ENCODE measurements at places on chromosomes 7 and 10.

GRCh38 chr7:57579454-57579853 lies 129.5 kb downstream of the ZNF716 start:
- DNase-seq: no peak

GRCh38 chr10:43884501-43885105 lies 235.9 kb upstream of the ZNF32 start:
- DNase-seq: no peak

- DNase-seq: no peak
Measured at GRCh38 chr10:409408-410040, 274.3 kb downstream of the ZMYND11 start.

DNA sequence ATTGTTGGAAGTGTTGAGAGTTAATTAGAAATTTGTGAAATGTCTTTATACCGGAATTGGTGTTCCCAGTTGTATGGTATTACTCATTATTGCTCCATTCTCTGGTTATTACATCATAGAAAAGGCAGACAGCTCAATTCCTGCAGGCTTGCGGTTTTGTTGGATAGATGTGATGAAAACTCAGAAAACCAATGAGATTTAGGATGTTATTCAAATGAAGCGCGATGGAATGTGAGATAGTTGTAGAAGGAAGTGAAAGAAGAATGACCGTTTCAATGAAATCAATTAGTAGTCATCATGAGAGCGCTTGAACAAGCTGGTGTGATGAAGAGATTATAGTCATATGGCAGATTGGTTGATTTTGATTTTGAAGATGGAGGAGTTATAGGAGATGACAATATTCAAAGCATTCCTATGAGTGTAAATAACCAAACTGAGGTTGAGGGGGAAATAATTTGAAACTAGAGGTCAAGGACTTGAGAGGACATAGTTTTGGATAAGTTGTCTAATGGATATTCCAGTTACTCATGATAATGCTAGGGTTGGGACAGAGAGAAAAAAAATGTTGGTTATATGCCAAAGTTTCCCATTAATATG lies 991.5 kb downstream of the NRG3 start:
- DNase-seq: no peak

- no peak for DNase-seq
Measured at GRCh38 chr10:133050371-133050770, 37.4 kb upstream of the ADGRA1 start.

DNA sequence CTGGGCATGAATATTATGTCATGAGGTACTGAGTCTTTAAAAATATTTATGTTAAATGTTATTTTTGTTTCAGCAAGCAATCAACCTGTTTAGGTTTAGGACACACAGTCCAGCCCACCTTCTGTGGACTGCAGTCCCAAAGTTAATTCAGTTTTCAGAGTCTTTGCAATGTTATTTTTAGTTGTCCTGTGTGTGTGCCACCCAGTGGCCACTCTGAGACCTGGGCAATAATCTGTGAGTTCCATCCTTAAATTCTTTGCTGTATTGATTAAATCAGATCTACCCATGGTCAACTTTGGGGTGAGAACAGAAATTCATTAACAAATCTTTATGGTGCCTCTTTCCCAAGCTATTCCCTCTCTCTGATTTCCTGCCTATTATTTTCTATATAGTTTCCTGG lies 415.1 kb downstream of the CCSER2 start:
- DNase-seq: no peak

- DNase-seq: no peak
Measured at GRCh38 chr7:128304212-128304611, 39.5 kb downstream of the RBM28 start.

GRCh38 chr10:63199716-63200115 lies 66.6 kb downstream of the NRBF2 start:
- DNase-seq: no peak

DNA sequence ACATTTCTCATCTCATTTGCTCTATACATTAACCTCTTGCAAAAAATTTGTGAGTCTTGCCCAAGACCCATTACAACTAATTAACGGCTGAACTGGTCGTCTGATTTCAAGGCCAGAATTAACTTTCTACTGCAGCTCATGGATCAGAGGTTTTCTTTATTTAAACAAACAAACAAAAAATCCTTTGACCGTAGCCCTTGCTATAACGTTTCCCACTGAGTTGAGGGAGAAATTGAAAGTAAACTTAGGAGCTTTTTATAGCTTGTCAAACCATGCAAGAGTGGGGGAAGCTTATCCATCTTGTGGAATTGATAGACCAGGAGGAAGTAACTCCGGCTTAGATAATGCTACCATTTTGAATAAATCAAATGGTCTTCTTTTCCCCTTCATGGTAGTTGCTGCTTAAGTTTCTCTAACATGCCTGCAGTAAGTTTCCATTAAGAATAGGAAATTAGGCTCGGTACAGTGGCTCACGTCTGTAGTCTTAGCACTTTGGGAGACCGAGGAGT lies 3.3 kb downstream of the SRGN start:
- DNase-seq: no peak

GRCh38 chr10:10661176-10661575 lies 356.5 kb upstream of the CELF2 start:
- DNase-seq: no peak

DNA sequence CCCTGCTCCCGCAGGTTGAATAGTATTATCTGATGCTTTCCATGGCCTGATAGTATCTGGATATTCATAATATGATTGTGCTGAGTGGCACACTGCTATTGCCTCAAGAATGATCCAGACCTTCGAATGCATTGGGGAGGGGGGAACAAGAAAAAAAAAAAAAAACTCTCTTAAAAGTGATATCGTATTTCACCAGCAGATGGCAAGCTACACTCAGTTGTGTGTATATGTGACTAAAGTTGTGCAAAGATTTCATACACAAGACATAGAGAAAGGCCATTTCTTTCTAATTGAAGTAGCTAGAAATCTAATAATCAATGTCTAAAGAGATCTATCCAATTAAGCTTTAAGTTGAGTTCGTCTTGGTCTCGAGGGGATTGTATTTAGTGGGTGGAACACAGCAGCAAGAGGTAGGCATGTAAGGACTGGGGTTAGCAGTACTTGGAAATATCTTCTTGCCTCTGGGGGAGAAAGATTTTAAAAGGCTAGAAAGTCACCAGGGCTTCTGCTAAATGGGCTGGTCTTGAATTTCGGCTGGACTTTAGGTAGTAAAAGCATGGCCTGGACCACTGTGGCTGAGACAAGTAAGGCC lies 15.3 kb downstream of the SFRP4 start:
- DNase-seq: no peak

DNA sequence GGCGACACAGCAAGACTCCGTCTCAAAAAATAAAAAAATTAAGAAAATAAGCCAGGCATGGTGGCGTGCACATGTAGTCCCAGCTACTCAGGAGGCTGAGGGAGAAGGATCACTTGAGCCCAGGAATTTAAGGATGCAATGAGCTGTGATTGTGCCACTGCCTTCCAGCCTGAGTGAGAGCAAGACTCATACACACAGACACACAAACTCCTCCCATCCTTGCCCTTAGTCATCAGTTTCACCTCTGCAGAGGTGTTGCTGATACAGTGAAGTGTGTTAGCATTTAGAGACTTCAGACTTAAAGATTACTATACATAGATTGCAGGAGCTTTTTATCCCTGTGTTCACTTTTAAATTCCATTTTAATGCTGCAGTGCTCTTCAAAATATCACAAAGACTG lies 5.5 kb upstream of the H2AZ2 start:
- no peak for DNase-seq

DNA sequence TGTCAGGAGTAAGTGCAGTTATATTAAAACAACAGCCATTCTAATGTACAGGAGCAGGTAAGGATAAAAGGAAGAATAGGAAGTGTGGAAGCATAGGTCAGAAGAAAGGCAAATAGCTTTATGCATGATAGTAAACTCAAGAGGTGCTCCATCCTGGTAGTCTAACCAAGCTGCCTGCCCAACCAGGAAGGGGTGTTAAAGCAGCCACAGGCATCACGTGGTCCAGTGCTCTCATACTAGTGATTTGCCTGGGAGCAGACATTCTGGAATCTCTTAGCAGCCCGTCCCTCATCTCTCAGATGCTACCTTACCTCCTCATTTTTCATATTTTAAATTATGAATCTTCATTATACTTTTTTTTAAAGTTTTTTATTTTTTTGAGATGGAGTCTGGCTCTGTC lies 18.5 kb downstream of the ABRAXAS2 start:
- DNase-seq: no peak

- no peak for DNase-seq
Measured at GRCh38 chr7:47937065-47937687, 11.1 kb downstream of the PKD1L1 start.

- no peak for DNase-seq
Measured at GRCh38 chr10:48480397-48481374, 124.2 kb downstream of the ARHGAP22 start.

GRCh38 chr10:110215286-110216170 lies 8.1 kb downstream of the MXI1 start:
- no peak for DNase-seq

GRCh38 chr10:129191797-129192196 lies 275.2 kb upstream of the MGMT start:
- DNase-seq: no peak

GRCh38 chr7:69858471-69858870 lies 260.2 kb downstream of the AUTS2 start:
- DNase-seq: no peak

DNA sequence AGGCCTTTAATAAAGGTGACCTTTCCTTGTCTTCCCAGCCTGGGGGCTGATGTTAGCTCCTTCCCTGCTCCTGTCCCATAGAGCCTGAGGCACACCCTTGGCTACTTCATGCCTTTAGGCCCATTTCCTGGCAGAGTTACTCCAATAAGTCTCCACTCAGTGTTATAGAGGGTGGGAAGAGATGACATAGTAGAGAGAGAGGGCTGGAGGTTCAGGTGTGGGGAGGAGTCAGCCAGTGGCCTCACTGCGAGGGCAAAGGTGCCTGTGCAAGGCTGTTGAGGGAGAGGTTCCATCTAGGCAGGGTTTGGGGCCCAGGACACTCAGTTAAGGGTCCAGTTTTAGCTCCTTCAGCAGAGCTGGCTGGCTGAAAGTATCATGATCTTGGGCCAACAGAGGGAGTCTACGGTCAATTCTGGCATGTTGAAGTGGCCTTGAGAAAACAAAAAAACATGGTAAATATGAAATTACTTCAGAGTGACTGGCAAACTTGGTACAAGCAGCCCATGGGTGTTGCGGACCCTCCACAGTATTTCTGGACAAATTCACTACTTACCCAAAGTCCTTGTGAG lies 67.9 kb downstream of the ZNF783 start:
- no peak for DNase-seq

GRCh38 chr10:96271016-96271815 lies at the start of gene BLNK:
Gene BLNK (minus strand): TSS chr10:96271569. CDS start chr10:96271398, 171 bp downstream.
- no peak for DNase-seq

DNA sequence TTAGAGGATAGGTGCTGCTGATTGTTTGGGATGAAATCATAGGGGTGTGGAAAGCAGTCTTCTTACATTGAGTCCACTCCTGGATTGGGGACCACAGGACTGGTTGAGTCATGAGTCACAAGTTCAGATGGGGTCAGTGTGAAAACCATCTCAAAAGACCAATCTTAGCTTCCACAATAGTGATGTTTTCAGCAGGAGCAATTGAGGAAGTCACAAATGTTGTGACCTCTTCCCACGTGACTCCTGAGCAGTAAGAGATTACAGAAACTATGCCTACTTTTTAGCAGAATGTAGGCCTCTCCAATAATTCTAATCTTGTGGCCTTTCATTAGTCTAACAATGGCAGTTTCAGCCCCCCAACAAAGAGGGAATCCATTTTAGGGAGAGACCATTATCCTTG lies 256.9 kb upstream of the CDC14C start:
- no peak for DNase-seq

DNA sequence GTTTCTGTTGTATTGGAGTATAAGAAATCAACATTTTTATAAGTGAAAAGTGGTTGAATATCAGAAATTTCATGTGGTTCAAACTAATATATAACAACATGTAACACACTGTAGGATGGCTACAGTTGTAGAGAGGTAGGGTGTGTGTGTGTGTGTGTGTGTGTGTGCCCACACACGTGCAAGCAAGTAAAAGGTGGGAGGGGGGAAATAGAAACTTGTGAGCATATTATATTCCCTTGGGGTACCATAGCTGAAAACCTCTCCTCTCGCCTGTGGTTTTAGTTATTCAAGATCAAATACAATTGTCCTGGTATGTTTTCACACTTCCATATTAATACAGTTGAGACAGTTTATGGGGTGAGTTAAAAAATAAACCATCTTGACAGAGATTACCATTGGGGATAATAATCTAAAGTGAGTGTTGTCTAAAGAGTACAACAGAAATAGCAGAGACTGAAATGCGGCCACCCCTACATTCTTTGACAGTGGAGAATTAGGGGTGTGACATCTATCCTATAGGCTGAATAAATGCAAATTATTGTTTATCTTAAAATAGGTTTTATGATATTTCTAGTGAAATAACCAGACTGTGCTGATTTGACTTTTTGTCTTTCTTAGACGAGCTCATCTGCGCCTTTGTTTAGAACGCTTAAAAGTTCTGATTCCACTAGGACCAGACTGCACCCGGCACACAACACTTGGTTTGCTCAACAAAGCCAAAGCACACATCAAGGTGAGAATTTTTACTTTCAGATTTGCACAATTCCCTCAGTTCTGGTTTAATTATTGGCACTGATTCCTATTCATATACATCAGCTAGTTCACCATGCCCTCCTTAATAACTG lies 25.9 kb downstream of the SMNDC1 start:
- no peak for DNase-seq

GRCh38 chr7:16836481-16836880 lies 31.7 kb upstream of the AGR2 start:
- no peak for DNase-seq

GRCh38 chr7:105690325-105690945 lies 109.1 kb upstream of the EFCAB10 start:
- no peak for DNase-seq

- no peak for DNase-seq
Measured at GRCh38 chr10:131700032-131700431, 200.8 kb upstream of the PPP2R2D start.

DNA sequence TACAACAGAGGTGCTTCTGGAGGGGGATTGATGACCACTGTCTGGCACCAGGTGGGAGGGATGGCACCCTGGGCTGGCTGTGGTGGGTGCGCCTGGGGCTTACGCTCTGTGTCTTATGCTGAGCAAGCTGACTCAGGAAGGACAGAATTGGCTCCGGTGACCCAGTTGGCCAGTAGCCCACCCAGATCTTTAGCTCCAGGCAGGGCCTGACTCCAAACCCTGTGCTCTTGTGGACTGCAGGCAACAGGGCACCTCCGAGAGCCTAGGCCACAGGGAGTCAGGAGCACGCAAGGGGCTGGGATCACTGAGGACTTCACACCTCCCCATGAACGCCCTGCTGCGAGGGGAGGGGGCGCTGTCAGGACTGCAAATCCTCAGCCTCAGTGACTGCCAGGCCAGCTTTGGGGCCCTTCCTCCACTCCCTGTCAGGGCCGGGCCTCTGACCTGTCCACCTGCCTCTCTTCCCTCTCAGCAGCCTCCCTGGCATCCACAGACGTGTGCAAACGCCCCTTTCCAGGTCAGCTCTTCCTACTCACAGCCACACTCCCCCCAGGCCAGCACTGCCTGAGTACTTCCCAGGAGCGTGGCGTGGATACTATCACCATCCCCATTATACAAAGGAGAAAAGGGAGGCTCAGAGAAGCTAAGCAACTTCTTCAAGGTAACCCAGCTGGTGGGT lies 118.7 kb downstream of the SLIT1 start:
- DNase-seq: no peak

Data from stimulated activated CD8-positive, alpha-beta memory T cell treated with anti-CD3 and anti-CD28 coated beads, Interleukin-4, amount 100 ng/mL, for 1 hour (primary cell).